ENCODE measurements at places on chromosomes 4 and X. TPM values are rescaled to one million over a fixed set of nuclear protein-coding genes. Genes with fewer than 3 reads are reported as not detected.

Gene NSG1
- 13.2 TPM for polyA plus RNA-seq

Gene SPARCL1
- 57.6 TPM for polyA plus RNA-seq

Gene MAGEB17
- polyA plus RNA-seq = not detected

Gene FRMPD4
- polyA plus RNA-seq = under 0.01 TPM

Gene STPG2
- 0.07 TPM for polyA plus RNA-seq

Gene VCX2
- not detected for polyA plus RNA-seq

DNA sequence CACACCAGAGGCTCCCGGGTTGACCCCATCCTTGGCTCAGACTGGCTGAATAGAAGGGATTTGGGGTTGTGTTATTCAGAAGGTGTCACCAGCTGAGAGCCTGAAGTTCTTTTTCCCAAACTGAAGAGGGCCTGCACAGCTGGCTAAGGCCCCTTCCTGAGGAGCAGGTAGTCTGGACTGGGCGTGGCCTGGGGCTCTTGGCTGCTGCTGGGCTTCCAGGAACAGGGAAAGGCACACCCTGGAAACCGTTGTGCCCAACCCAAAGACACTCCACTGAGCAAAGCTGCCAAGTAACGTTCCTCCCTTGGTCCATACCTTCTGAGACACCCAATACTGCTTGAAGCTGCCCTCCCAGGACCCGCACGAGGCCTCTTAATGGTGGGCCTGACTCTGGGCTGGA, 8.3 kb upstream of the CXCR3 start:
- DNase-seq = no peak

DNA sequence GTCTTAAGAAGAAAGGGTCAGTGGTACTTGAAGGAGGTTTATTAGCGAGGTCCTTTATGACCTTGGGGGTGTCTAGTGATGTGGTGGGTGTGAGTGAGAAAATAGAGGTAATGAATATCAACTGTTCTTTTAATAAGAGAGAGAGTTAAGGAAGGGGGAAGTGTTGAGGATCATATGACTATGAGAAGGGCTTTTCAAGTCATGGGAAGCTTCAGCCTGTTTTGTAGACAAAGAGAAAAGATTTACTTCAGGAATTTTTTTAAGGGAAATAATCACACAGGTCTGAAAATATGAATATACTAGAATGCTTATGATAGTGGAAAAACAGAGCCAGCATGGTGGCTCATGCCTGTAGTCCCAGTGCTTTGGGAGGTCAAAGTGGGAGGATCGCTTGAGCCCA, 41.3 kb upstream of the MTMR1 start:
- no peak for DNase-seq

DNA sequence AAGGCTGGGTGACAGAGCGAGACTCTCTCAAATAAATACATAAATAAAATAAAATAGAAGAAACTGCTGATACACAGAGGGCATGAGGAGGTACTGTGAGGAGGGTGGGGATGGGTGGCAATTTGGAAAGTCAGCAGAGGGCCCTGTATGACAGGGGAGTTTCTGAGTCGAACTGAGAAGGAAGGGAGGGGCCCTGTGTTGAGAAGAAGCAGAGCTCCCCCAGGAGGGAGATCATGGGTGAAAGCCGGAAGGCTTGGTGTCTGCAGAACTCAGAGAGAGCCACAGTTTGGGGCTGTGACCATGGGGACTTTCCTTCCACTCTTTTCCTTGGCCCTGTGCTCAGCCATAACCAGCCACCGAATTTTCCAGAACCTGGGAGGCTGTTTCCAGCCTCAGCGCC, 24.8 kb upstream of the AFAP1 start:
- DNase-seq = no peak

DNA sequence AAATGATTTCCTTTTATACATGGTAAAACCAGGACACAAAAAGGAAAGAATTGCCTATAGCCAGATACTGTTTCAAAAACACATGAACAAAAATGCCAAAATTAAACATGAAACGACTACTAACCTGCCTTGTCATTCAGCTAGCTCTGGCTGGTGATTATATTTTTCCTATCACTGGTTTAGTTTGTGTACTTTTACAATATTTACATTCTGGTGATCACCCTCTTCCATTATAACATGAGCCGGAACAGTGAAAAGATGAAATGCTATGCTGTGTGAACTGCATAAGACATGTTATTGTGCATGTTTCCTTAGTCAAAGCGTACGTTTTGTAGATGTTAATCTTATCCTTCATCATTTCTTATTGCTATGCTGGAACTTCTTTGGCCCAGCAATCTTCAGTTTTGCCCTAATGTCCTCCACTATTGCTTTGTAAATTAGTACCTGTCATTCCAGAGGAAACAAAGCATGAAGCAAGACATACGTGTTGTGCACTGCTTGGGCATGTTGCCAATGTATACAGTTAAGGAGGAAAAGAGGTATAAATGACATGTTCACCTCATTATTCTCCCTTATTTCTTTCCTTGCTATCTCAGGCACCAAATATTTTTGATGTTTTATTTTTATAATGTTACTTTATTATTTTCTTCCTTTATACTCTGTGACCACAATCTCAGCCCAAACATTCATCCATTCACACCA, 386.3 kb downstream of the ARHGAP24 start:
- no peak for DNase-seq

DNA sequence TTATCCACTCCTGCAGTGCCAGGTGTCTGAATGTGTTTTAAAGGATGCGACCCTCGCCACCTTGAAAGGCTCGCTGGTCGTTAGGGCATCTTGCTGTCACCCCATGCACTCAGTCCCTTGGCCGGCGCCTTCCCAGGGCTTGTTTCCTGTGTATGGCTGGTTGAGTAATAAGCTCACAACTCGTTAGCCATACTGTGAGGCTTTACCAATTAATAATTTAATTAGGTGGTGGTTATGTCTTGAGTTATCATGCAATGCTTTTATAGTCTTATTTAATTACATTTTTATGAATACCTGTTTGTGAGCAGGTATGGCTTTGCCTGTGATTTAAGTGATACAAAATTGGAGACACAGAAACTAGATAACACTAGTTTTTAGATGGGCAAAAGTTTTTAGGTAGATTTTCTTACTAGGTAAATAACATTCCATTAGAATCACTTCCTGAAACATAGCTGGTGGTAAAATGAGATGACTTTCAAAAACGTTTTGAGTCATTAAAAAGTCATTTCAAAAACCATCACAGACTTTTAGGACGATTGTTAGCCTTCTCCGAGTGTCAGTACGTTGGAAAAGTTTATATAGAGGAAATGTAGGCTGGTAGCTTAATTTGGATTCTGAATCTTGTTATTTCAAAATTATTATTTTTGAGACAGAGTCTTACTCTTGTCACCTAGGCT, 18.2 kb downstream of the PTTG2 start:
- DNase-seq = no peak

DNA sequence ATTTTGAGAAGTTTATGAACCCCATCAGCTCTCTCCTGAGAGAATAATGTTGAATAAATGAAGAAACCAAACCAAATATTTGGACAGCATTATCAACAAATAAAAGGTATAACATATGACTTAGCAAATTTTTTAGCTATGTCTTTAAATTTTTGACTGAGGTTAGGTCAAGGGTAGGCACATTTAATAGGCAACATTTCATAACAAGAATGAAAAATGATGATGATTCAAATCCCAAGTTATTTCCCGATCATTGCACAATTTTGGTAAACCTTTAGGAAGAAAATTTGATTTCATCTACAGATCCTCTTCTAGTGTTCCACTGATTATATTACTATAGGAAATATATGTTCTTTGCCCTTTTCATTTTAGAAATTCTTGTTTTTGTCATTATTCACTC, 123.7 kb upstream of the TLR3 start:
- DNase-seq = no peak

DNA sequence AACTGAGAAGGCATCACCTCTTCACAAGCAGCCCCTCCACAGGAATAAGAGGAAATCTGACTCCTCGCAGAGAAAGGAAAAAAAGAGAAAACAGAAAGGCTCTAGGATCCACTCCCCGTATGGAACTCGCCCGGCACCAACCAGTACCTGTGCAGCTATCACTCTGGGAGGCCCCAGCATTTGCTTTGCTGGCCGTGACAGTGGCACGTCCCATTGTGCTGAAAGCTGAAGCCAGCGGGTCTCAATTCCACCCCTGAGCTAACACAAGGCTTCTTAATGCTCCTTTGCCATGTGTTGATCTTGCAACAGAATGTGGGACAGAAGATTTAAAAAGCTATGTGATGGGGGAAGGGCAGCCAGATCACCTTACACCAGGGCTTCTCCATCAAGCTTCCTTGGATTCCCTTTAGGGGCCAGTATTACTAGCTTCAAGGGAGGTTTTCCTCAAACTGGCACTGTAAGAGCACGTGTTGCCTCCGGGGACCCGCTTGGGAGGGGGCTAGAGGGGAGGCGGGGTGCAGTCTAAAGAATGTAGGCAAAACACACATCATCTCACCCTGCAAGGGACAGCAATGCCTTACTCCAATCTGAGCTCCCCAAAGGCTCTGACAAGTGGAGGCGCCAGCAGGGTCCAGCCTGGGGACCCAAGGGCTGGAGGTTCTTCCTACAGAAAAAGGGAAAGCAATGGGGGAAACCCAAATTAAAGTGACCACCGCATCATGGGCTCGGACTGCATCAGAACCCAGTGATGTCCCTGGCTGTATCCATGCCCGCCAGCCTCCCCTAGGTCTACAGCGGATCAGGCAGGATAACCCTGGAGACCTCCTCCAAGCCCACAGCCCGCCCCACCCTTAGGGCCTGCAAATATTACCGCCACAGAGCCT, 1.2 kb downstream of the USP46 start:
- DNase-seq = no peak

DNA sequence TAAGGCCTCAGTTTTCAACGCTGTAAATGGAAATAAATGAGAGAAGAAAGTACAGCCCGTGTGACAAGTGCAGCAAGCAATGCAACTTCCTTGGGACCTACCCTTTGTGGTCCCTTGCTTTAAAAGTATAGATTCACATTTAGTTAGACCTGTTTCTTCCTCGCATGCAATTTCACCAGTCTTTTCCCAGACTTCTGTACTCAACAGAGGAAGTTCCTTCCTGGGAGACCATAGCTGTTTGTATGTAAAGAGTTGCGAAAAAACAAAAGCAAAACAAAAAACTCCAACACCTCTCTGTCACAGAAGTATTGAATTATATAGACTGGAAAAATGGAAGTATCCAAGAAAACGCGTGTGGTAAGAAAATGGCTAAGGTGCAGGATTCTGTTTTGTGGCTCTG, 1.1 kb upstream of the IRF2 start:
- DNase-seq = no peak

GRCh38 chr4:8893624-8894423, 22.2 kb upstream of the HMX1 start:
- no peak for DNase-seq

DNA sequence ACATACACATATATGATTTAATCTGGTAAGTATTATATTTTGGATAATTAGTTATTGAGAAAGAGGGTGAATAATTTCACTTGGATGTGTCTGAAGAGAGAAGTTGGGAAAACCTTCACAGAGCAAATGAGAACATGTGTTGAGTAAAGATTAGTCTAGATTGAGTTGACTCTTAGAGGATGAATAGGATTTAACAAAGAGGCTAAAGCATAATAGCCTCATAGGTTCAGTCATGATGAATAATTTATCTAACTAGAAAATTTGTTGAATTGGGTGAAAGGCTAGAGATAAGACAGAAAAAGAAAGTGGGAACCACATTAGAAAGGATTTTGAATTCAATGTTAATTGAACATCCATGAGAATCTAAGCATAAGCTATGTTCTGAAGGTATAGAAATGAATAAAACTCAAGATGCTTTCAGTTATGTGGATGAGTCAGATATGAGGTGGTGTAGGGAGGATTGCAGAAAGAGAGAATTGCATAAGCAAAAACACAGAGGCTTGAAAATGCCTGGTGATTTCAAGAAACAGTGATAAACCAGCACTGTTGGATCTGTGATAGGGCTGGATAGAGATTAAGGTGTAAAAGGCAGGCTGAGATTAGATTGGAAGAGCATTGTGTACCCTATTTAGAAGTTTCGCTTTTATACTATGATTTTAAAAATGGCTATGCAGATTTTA, 207.6 kb upstream of the NR3C2 start:
- DNase-seq = no peak

DNA sequence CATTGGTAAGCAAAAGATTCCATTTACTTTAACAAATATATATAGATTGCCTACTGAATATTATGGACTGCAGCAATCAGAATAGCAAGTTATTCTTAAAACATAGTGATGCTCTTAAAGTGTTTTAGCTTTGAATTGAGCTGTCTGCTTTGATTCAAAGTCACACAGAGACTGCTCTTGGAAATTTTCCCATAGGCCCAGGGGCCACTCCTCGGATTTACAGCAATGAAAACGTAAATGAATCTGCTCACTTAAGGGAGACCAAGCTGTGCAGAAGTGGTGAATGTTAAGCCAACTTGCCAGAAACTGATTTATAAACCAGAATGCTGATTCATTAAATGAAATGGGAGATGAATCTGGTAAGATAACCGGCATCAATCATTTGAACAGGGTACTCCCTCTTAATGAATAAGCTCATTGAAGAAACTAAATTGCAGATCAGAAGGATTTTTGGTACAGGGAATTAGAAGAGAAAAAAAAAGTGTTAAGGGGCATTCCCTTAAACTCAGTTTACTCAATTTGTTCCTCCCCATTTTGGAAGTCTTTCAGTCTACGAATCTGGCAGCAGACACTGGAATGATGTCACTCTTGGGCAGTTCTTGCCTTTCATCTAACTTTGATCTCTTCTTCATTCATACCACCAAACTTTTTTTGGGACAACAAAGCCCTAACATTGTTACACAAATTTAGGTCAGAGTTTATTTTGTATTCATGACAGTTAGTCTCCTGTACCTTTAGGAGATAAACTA, 363.3 kb upstream of the MAGEB2 start:
- DNase-seq = no peak

GRCh38 chr4:140856621-140857062, 100.5 kb upstream of the TBC1D9 start:
- DNase-seq = no peak

- no peak for DNase-seq
Measured at GRCh38 chr4:9866931-9867330, 85.5 kb downstream of the DRD5 start.

GRCh38 chrX:276581-277201, 4.5 kb upstream of the PLCXD1 start:
- DNase-seq = peak; percentile 23

GRCh38 chr4:98260047-98260578, 1.1 kb upstream of the RAP1GDS1 start:
- peak; percentile 51 for DNase-seq

DNA sequence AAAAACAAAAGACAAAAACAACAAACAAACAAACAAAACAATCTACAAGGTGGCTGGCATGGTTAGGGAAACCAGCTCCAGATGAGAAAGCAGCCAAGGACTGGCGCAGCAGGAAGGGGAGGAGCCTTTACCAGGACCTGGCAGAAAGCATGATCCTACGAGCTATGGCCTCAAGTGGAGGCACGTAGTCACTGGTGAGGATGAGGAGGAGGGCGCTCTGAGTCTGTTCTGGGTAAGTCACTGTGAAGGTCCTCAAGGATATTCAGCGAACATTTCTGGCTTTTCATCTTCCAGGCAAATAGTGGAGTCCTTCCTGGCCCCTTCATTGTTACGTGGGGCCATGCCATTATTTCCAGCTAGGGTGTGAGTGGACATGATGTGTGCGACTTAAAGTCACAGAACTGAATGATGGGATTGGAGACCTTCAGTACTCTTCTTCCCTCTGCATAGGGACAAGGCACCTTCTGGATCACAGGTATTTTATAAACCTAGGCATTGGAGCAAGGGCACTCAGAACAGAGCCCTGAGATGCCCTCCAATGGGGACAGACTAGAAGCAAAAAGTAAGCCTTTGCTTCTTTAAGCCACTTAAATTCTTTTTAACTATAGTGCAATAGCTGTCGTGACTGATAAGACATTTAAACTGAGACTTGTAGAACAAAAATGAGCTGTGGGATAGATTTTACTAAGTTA, 771.3 kb downstream of the RAB28 start:
- no peak for DNase-seq

- no peak for DNase-seq
Measured at GRCh38 chrX:11756354-11757318, 1.4 kb upstream of the MSL3 start.

Measured in adrenal gland (tissue), 19 donors.